ENCODE measurements at places on chromosomes 1 and 21.
A peak's percentile ranks its signal among the peaks of the same experiment; 100 is the strongest.

- no peak for DNase-seq
Measured at GRCh38 chr1:67429528-67430357, 459 bp downstream of the SERBP1 start.

DNA sequence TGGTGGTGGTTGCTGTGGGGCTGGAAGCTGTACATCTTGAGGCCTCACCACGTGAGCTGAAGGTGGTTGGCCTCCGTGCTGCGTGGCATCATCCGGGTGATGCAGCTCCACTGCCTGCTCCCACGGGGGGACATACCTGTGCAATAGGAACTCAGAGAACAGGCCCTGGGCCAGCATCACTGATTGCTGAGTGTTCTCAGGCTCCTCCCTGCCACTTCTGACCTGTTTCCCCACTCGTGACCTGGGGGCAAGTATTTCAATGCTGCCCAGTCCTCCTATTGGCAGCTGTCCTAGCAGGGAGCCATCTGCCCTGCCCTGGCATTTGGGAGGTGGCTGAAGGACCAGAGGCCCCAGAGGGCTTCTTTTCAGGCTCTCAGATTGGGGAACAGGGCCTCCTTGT lies 26.1 kb downstream of the PTPRF start:
- no peak for DNase-seq

- DNase-seq: no peak
Measured at GRCh38 chr1:48523558-48523957, 51.6 kb upstream of the SPATA6 start.

GRCh38 chr1:205042911-205043806 lies at the start of gene CNTN2:
CNTN2 (plus strand) TSS chr1:205043212; CDS start chr1:205053186, 9,974 bp downstream.
- no peak for DNase-seq

DNA sequence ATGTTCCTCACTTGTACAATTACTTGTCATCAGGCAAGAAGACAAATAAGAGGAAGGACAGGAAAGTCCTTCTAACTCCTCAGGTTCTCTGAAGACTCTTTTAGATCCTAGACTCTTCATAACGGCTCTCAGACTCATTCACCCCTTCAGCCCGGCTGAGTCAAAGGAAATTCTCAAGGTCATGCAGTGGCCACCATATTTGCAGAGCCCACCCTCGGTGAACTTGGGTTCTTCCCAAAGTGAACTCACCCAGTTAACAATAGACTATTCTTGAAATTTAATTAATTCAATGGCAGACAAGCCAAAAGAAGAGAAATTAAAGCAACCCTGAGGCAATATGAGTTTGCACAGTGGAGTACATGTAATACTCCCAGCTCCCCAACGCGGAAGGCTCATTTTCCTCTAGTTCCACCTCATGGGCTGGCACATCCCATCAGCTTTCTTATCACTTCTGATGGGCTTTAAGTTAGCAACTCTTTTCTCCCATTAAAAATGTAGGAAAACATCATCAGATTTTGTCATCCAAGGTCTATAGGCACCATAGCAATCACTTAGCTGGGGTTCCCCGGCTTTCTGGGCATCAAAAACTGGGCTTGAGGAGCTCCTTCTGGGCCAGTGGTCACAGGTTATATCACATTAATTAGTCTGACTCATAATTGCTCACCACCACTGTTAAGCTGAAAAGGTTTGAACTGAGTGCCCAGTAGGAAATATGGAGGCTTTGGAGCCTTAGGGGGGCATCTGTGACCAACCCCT lies 27.8 kb upstream of the TIAM1 start:
- DNase-seq: no peak

DNA sequence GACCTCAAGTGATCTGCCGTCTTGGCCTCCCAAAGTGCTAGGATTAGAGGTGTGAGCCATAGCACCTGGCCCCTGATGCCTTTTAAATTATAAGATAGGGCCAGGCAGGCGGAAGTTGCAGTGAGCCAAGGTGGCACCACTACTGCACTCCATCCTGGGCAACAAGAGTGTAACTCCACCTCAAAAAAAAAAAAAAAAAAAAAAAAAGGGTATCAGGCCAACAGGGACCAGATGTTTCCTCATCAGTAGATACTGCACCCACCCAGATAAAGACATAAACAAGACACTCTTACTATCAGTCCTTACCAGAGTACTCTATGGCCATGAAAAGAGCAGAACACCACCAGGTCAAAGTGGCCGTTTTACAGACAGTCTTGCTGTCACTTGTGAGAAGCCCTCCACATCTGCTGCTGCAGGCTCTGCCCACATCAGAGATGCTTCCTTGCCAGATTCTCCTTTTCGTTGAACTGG lies 3.3 kb downstream of the C21orf58 start:
- DNase-seq: no peak

DNA sequence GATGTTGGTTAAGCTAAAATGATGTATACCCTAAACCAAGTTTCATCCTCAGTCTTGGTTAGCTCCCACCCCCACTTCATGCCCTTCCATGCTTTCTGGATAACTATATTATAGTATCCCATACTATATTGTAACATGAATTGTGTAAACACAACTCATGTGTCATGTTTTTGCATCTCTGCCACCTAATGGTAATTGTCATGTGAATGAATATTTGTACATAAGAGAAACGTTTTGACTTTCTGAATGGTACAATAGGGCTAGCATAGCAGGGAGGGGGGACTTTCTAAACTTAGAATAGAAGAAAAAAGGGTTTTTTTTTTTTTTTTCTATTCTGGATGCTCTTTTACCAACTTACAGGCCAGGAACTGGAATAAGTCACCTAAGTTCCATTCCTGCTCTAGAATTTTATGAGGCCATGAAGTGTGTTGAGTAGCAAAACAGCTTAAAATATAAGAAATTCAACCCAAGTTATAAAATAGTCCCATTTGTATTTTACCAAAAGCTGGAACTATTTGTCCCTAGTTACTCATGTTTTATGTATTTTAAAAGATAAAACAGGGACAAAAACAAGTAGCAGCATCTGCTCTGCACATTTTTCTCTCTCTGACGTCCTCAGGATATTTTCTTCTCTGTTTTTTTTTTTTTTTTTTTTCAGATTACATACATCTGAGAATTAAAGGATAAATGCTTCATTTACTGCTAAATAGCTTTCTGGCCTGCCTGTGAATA lies 77.4 kb downstream of the HLX start:
- no peak for DNase-seq

DNA sequence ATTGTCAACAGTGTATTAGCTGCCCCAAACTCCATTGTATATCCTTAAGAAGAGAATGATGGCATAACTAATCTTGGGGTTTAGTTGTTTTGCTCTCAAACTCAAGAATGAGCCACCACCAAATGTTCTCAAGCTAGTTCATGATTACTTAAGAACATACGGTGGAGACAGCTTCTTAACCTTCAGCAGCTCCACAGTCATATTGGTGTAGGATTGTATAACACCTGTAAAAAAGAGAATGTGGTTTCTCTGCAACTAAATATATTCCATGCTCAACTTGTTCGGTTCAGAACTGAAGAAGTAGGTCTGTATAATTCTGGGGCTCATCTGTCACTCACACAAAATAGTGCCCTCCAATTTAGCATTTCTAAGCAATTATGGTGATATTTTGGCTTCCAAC lies 177.9 kb upstream of the DUSP10 start:
- DNase-seq: no peak

DNA sequence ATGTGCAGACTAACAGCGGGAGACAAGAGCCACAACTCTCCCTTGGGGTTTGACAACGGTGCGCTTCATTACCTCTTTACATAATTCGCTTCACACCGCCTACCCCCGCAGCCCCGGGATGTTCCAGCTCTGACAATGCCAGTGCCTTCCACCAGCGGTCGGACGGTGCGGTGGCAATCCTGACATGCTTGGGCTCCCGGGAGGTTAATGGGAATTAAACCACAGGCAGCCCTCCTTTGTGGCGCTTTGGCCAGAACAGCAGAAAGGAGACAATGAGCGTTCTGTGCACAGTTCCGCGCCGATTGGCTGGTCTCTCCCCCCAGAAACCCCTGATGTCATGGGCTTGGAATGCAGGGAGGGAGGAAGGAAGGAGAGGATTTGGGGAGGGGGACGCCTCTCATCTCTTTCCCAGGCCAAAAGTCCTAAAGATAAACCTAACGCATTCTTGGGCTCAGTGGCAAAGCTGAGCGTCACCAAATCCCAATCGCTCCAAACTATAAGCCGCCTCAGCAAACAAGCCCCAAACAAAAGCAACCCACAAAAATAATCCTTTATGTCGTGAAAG lies 1.3 kb downstream of the CNN3 start:
- no peak for DNase-seq

DNA sequence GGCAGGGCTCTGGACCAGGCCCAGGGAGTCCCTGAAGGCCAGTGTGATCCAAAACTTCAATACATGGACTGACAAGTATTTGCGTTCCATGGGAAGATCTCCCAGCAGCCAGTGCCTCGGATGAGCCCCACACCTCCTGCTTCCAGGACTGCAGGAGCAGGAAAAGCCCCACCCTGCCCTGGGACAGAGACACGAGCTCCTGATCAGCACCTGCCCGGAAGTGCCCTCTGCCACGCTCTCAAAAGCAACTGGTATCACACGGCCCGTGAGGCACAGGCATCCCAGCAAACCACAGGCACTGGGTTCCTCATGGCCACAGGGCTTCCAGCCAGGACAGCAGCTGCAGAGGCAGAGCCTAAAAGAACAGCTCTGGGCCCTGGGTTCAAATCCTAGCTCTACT lies 48.6 kb downstream of the ACOT7 start:
- no peak for DNase-seq

DNA sequence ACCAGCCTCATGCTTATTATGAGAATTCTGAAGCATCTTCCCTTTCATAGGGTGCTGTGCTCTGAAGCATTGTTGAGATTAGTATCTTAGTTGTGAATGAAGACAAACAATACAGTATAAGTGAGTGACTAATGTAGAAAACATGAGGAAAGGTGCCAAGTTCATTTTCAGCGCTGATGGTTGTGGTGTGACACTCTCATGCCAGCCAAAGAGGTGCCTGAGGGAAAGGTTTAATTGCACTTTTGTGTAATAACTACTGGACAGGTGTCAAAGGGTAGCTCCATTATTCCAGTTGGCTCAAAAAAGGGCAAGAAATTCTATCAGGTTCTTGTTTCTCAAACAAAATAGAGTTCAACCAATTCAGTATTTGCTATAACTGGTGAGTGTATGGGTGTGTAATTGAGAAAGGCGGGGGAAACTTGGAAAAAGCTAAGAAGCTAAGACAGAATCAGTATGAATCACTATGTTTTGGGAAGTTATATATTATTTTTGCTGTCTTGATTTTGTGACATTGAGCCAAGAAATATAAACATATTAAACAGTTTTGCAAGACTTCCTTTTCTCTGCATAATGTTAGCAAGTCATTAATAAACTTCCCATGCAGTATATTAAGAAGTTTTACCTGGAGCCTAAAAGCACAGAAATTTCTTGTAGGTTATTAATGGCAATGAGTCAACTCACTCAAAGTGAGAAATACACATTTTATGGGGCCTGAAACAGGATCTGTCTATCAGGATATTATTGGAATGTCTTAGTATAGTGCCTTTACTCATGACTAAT lies 31.8 kb downstream of the KCNK2 start:
- peak; percentile 56 for DNase-seq

DNA sequence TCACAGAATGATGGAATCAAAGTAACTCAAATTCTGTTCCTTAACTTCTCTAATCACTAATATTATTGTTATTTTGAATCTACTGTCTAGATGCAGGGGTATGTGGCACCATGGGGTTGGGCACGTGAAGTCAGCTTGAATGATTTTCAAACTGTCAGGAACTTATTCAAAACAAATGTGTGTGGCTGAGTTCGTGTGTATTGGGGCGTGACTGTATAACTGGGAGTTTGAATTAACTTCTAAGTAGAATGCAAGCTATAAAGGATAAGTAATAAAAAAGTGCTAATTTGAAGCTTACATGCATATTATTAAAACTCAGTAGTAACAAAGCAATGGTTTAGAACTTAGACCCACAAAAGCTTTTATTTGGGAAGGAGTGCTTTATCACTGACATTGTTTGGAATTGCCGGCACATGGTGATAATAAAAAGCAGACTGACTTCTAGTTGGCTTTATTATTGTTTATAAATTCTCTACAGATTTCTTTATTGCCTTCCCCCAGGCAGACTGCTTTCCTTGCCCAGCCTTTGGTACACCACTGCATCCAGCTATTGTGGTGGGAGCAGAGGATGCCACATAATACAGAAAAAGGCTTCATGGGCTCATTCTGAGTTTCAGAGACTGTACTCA lies 84.3 kb downstream of the TENT5C start:
- DNase-seq: no peak

GRCh38 chr1:54811739-54812655 lies 10.9 kb upstream of the TTC22 start:
- no peak for DNase-seq

DNA sequence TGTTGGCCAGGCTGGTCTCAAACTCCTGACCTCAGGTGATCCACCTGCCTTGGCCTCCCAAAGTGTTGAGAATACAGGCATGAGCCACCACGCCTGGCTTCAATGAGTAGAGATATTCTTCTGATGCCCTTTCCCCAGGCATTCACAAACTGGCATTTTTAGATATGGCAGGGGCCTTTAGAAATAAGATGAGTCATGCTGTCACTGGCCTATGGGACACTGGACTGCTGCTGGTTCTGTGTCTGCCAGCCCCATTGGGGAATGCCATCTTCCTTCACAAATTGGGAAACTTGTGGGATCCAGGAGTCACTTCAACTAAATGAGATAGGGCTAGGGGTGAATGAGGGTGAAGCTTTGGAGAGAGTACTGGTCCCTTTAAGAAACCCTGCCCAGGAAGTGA lies 16.0 kb downstream of the KLHDC8A start:
- no peak for DNase-seq

DNA sequence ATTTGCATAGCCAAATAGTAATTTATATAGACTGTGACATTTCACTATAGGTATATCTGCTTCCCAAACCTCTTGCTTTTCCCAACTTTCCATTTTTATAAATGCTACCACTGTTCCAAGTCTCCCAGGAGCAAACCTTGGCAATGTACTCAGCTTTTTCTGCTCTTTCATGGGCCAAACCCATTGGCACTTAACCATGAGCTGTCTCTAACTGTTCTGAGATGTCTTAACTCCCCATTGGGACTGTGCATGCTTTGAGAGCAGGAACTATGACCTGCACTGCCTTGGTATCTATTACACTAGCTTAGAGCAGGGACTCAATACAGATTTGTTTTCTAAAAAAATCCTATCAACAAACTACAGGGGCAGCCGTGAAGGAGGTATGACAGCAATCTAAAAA lies 22.5 kb upstream of the KHDRBS1 start:
- DNase-seq: no peak

DNA sequence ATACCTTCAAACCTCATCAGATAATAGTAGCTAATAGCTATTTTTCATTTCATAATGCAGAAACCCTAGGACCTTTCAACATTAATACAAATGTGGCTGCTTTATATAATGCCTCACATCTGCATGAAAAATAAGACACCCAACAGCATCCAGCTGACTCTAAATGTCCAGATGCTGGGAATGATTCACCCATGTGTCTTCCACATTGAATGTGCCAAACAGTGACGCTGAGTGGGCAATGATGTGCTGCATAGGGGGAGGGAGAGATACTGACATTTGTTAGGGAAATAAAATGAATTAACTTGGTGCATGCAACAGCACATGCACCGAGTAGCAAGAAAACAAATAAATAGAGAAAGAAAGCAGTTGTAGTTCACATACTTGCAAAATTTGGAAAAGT lies 199.3 kb downstream of the DSCAM start:
- no peak for DNase-seq

- DNase-seq: no peak
Measured at GRCh38 chr21:28712411-28712810, 280.3 kb downstream of the LTN1 start.

GRCh38 chr1:182978151-182978853 lies 25.3 kb upstream of the SHCBP1L start:
- no peak for DNase-seq

GRCh38 chr1:17070163-17070525 lies 16.3 kb upstream of the SDHB start:
- DNase-seq: no peak

GRCh38 chr1:172041742-172042141 lies 200.4 kb downstream of the DNM3 start:
- DNase-seq: no peak
